Right renal cortex interstitium (tissue), 3 donors: ENCODE measurements at places on chromosomes 12 and 14.

DNA sequence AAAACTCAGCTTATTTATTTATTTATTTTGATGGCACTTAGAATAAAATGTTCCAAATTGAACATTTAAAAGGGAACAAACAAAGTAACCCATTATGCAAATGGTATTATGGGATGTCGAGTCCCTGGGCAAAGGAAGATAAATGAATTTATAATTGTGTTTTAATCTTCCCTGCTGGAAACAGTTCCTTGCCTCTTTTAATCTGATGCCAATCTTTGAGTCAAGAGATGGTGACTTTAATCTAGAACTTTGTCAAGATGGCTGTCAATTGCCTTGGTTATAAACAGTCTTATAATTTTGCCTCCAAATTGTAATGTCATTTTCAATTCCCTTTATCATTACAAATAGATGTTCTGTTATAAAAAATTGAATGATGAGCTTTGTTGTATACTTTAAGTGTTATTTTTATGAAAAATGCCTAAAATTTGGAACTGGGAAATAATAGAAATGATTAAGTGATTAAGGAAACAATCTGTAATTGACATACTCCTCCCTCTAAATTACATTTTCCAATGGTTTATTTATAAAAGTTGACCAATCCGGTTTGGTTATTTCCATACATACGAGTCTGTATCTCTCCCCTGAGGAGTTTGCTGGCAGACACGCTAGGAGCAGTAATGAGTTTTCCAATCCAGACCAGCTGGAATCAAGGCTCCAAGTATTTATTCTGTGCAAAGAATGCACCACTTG, 134.9 kb upstream of the FRMD6 start:
- no peak for DNase-seq

DNA sequence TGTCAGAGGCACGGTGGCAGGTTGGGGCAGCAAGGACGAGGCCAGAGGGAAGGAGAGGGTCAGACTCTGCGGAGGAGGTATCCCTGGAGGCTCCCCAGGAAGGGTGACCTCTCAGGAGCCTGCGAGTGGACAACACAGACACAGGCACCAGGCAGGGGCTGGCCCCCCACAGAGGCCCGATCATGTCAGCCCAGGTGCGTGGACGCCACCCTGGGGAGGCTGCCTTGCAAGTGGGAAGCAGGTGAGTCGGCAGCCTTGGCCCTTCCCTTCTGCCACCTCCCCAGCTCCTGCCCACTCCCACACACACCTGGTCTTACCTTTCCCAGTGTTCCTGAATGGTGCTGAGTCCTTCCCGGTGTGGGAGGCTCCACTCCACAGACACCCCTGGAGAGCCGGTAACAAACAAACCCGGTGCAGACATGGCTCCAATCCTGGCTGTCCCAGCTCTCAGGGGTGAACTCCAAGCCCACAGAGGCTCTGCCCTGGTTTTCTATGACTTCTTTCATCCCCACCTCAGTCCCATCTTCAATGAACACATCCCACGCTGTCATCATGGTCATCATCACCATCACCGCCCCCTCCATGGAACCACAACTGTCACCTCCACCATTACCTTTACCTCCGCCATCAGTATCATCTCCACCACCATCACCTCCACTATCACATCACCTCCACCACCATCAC, 5.2 kb downstream of the ZBTB42 start:
- DNase-seq: no peak

DNA sequence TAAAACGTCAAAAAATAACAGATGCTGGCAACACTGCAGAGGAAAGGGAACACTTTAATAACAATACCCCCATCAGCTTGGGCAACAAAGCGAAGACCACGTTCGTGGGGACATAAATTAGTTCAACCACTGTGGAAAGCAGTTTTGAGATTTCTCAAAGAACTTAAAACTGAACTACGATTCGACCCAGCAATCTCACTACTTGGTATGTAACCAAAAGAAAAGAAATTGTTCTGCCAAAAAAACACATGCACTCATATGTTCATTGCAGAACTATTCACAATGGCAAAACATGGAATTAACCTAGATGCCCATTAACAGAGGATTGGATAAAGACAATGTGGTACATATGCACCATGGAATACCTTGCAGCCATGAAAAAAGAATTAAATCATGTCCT, 81.2 kb upstream of the RAP1B start:
- DNase-seq: no peak

DNA sequence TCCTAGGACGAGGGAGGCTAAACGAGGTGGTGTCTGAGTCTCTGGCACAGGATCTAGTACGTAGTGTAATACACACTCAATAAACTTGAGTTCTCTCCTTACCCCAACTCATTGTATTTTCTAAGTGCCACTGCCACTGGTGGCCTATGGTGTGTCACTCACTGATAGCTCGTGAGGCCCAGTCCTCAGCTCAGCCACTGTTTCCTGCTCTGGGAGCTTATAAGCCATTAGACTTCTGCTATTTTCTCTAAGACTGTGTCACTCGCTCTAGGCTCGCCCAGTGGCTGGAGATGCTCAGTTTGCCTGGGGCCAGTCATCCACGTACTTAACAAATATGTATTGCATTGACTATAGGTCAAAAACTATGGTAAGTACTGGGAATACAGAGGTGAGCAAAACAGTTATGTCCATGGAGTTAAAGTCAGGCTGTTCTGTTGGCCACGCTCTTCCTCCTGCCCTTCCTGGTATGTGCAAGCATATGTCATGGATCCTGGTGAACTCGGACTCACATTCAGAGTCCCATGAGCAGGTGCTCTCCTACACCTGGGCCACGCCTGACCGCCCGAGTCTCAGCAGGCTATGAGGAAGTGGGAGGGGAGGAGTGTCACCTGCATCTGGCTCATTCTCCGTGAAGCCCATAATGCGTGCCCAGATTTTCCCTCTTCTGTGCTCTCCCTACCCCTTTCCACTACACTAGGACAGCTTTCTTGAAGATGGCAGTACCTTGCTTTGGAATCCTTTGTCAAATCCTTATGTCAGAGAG, 41.6 kb downstream of the DEGS2 start:
- DNase-seq: no peak

GRCh38 chr14:75614179-75614578, 35.8 kb downstream of the FLVCR2 start:
- DNase-seq: no peak
